Trophoblast cell (in vitro differentiated cells and primary cell): ENCODE measurements at places on chromosomes 3 and 15.

DNA sequence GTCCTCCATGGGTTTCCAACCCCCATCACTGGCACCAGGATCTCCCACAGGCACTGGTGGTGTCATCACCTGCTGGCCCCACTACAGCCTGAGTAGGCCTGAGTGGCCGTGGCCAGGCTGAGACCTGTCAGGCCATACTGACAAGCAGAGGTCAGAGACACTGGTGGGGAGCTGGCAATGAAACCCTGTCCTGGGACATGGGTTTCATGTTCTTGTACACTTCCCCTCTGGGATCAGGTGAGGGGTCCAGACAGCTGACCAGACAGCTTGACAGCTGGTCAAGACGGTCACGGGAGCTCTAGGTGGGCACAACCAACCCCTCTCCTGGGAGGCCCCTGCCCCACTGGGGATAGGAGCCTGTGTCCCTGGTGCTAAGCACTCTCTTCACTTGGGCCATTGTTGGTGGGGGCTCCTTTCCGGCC is 13.1 kb downstream of the ZBTB47 start:
- H3K4me3 ChIP-seq: no peak overlapping the region
- H3K27me3 ChIP-seq: no peaks in the 10 kb centered on the region
- no peak overlapping the region for H3K27ac ChIP-seq
- H3K4me1 ChIP-seq: no peaks in the 10 kb centered on the region

- no peak overlapping the region for H3K27ac ChIP-seq
- no peak overlapping the region for H3K4me3 ChIP-seq
- H3K36me3 ChIP-seq: no peaks in the 10 kb centered on the region
- no peaks in the 10 kb centered on the region for H3K27me3 ChIP-seq
- no peak for DNase-seq
Observed at GRCh38 chr15:47796339-47796738, 79.0 kb downstream of the SEMA6D start.

DNA sequence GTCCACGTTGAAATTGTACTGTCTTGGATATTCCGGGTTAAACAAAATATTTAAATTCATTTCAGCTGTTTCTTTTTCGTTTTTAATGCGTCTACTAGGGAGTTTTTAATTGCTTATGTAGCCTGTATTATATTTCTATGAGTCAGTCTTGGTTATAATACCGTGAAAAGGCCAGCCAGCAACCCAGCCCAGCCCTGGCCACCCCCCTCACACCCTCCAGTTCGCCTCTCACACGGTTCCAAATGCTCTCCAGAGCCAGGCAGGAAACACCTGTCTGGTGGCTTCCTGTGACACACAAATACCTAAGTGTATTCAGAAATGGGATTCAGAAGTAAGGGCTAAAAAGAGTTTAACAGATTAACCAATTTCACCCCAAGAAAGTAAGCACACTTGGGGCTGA is 4.4 kb downstream of the SH3BP5 start:
- no peaks in the 10 kb centered on the region for H3K27me3 ChIP-seq
- H3K4me1 ChIP-seq: peaks cover 57% of the 10 kb centered on the region
- no peak overlapping the region for H3K27ac ChIP-seq
- no peak overlapping the region for H3K4me3 ChIP-seq

DNA sequence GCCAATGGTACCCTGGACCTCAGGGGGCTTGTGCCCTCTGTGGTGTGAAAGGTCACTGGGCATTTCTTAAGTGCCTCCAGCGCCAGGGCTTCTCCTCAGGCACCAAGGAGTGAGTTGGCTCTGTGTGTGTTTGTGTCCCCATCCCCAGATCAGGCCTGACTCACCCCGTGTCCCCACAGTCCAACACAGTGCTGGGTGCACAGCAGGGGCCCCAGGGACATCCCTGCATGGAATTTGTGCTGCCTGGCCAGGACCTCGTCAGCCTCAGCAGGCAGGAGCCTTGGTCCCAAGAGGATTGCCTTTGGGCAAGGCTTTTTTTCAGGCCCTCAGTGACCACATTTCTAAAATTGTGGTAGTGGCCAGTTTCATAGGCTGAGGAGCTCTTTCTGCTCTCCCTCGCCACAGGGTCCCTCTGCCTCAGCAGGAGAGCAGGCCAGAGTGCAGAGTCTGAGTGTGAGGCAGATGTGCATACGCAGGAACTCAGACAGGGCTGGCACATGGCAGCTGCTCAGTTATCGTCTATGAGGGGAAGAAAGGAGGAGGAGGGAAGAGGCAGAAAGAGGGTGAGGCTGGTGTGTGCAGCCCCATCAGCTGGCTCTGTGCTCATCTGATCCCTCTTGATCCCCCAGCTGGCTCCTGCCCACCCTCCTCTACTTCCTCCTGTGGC is 215.6 kb downstream of the RPLP1 start:
- no peaks in the 10 kb centered on the region for H3K27me3 ChIP-seq
- no peak overlapping the region for H3K27ac ChIP-seq
- H3K4me3 ChIP-seq: no peak overlapping the region

- H3K27ac ChIP-seq: no peak overlapping the region
- H3K4me3 ChIP-seq: no peak overlapping the region
- H3K27me3 ChIP-seq: no peaks in the 10 kb centered on the region
- H3K36me3 ChIP-seq: peaks cover 3% of the 10 kb centered on the region
- DNase-seq: no peak
- H3K4me1 ChIP-seq: peaks cover 11% of the 10 kb centered on the region
Observed at GRCh38 chr15:62545467-62546227, 380.6 kb upstream of the C2CD4B start.

- no peaks in the 10 kb centered on the region for H3K4me1 ChIP-seq
- DNase-seq: no peak
- no peak overlapping the region for H3K4me3 ChIP-seq
- H3K27ac ChIP-seq: no peak overlapping the region
Observed at GRCh38 chr15:70761046-70761445, 2.3 kb downstream of the UACA start.

GRCh38 chr15:70854666-70854976 is 664 bp upstream of the LARP6 start:
- no peak overlapping the region for H3K4me3 ChIP-seq
- no peak for DNase-seq
- no peaks in the 10 kb centered on the region for H3K36me3 ChIP-seq
- peaks cover 7% of the 10 kb centered on the region for H3K27me3 ChIP-seq
- H3K27ac ChIP-seq: no peak overlapping the region

DNA sequence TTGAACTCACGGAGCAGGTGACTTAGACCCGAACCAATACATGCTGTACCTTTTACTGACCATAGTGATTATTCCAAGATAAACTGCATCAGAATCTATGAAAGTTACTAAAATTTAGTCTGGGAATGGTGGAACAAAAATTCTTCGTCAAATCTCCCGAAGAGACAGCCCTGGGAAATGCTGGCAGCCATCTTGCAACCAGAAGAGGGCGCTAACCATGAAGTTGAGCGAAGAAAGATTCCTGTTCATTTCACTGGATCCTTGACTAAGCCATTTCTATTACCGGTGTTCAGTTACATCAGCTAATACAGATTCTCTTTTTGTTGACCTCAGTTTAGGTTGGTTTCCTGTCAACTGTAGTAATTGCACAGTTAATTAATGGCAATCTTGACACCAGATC is 199.6 kb downstream of the SLC9A9 start:
- H3K4me3 ChIP-seq: no peak overlapping the region
- H3K27me3 ChIP-seq: no peaks in the 10 kb centered on the region
- no peaks in the 10 kb centered on the region for H3K36me3 ChIP-seq
- no peak overlapping the region for H3K27ac ChIP-seq
- peaks cover 3% of the 10 kb centered on the region for H3K4me1 ChIP-seq
- DNase-seq: peak; percentile 34

- no peaks in the 10 kb centered on the region for H3K36me3 ChIP-seq
- no peak for DNase-seq
- H3K27ac ChIP-seq: no peak overlapping the region
- H3K4me1 ChIP-seq: peaks cover 3% of the 10 kb centered on the region
Observed at GRCh38 chr3:178397836-178398235, 138.4 kb upstream of the KCNMB2 start.

DNA sequence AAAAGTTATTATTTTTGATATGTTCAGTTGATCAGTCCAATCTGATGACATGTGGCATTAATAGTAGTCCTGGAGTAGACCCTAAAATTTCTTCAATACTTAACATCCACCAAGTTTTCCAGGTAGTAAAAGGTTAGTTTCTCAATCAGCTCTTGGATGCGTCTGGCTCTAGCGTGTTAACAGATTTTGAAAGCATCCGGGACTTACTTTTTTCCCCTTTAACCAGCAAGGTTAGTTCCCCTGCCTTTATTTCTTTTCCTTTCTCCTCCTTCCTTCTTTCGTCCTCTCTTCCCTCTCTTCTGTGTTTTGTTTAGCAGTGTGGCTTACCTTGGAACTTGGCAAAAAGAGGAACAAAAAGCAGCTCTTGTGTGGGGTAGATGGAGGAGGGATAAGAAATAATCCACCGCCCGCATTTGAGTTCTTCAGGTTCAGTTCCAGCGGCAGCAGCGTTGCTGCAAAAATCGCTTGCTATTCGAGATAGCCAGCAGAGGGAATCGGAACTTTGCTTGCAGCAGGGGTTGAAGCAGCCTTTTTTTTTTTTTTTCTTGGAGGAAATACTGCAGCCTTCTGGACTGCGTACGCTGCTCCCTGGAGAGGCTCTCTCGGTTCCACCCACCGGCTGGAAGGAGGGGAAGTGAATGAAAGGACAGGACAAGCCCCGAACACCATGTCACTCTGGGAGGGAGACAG is at the start of gene RBMS3:
RBMS3 (plus strand) TSS at position 668 of the 690 bp plus-strand sequence.
- peaks cover 6% of the 10 kb centered on the region for H3K4me1 ChIP-seq
- no peaks in the 10 kb centered on the region for H3K27me3 ChIP-seq
- no peaks in the 10 kb centered on the region for H3K36me3 ChIP-seq
- peak within 1 kb of the TSS; percentile 75 for H3K4me3 ChIP-seq
- H3K27ac ChIP-seq: peak within 1 kb of the TSS; percentile 94
- peak; percentile 72 for DNase-seq

DNA sequence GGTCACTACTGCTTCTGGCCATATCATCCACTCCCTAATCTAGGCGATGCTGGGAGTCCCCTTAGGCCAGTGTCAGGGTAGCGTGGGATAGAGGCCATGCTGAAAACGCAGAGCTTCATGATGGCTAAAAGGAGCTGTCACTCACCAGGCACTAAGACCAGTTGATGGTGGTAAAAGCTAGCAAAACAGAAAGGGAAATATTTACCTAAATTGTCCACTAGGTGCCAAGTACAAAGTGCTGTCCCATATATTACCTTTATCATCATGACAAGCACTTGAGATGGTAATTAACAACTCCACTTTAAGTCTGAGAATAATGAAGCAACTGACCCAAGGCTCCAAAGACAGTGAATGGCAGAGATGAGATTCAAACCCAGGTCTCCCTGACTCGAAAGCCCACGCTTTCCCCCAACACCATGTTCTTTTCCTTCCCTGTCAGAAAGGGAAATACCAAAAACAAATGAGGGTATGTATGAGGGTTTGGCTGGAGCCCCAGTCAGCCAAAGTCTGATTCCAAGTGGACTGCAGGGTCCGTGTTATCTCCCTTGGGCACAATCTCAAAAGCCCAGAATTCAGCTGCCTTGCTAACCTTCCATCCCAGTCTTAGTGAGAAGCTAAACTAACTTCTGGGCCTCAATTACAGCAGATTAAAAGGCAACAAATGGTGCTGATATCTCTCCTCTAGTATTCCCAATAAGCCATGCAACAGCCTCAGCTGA is 84.7 kb downstream of the RBPMS2 start:
- DNase-seq: peak; percentile 19
- no peaks in the 10 kb centered on the region for H3K27me3 ChIP-seq
- H3K36me3 ChIP-seq: peaks cover 69% of the 10 kb centered on the region
- no peaks in the 10 kb centered on the region for H3K4me1 ChIP-seq

- DNase-seq: no peak
- no peaks in the 10 kb centered on the region for H3K27me3 ChIP-seq
- no peak overlapping the region for H3K4me3 ChIP-seq
- H3K4me1 ChIP-seq: no peaks in the 10 kb centered on the region
Observed at GRCh38 chr3:67529337-67529736, 125.1 kb downstream of the SUCLG2 start.

DNA sequence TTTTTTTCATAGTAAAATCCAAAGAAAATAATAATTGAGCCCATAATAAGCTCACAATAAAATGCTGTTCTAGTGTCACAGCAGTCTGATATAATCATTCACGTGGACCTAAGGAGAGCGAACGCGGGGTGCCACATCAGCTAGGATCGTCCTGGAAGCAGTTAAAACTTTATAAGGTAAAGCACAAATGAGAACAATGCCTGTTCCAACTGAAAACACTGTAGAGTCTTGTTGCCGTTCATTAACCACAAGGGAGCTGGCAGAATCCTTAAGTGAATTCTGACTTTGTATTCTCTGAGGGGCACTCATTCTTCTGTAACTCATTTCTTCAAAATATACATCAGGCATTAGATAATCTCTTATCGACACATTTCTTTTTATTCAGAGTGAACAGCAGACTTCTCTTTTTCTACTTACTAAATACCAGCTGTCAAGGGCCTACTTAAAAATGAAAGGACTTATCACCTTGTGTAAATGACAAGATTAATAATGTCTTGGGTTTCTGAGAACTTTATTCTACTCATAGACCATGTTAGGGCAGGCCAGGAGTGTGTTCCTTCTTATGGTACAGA is 524.6 kb downstream of the MECOM start:
- H3K36me3 ChIP-seq: no peaks in the 10 kb centered on the region
- no peak overlapping the region for H3K4me3 ChIP-seq
- DNase-seq: no peak
- no peaks in the 10 kb centered on the region for H3K4me1 ChIP-seq

GRCh38 chr3:146466604-146467003 is 2.8 kb downstream of the PLSCR2 start:
- H3K4me1 ChIP-seq: no peaks in the 10 kb centered on the region
- H3K36me3 ChIP-seq: no peaks in the 10 kb centered on the region
- no peak overlapping the region for H3K4me3 ChIP-seq
- DNase-seq: no peak
- H3K27ac ChIP-seq: no peak overlapping the region

DNA sequence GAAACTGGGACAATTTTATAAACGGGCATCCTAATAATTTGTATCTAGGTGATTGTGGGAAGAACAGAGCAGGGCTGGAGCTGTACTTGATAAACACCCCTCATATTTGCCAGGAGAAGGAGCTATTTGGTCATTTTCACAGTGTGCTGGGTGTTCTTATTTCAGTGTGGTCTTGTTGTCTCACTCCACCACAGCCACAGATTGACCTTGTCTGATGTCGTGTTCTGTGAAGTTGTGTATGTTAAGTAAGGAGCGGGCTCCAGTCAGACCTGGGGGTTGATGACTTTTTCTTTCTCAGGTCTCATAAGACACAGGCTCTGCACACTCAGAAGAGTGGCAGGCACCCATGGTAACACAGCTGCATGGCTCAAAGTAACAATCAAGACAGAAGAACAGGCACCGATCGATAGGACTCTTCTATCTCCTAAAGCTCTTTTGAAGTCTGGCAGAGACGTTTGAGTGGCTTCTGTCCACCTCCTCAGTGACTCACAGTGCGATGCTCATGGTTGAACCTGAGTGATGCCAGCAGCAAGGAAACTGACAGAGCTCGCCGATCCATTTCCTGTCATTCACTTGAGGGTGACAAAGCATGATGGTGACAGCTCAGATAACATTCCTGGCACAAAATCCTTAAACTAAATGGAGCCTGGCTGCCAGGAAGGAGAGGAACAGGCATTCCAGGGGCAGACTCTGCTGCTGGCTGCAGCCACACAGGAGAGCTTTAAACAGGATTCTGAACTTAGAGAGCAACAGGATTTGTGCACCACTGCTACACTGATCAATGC is 20.8 kb downstream of the DPH3 start:
- H3K36me3 ChIP-seq: no peaks in the 10 kb centered on the region
- no peak overlapping the region for H3K27ac ChIP-seq
- H3K4me3 ChIP-seq: no peak overlapping the region
- DNase-seq: no peak
- H3K4me1 ChIP-seq: no peaks in the 10 kb centered on the region
- H3K27me3 ChIP-seq: no peaks in the 10 kb centered on the region
